ENCODE measurements at places on chromosomes 1 and 21. TPM values are rescaled to one million over a fixed set of nuclear protein-coding genes. Genes with fewer than 3 reads are reported as not detected.
A peak's percentile ranks its signal among the peaks of the same experiment; 100 is the strongest.

The CORT gene
- total RNA-seq: 0.44 TPM

DNA sequence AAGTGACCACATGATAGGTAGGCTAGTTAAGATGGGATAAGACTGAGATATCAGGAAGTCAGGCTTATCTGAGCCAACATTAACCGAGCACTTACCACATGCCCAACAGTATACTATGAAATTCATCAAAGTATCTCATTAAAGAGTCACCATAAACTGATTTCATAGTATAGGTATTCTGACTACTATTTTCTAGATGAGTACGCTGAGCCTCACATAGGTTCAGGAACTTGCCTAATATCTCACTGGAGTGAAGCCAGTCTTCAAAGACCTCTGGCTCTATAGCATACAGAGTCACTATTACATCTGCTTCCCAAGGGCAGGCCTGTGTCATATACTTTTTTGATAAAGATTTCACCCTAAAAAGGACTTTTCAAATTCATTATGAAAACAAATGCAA lies 115.6 kb upstream of the NGF start:
- DNase-seq: no peak

The TINAGL1 gene
- 66.6 TPM for total RNA-seq

The CDK11B gene
- 16.3 TPM for total RNA-seq

- DNase-seq: no peak
Measured at GRCh38 chr1:31586376-31587327, 10.3 kb downstream of the TINAGL1 start.

GRCh38 chr1:163412221-163412620 lies 90.5 kb downstream of the NUF2 start:
- no peak for DNase-seq

DNA sequence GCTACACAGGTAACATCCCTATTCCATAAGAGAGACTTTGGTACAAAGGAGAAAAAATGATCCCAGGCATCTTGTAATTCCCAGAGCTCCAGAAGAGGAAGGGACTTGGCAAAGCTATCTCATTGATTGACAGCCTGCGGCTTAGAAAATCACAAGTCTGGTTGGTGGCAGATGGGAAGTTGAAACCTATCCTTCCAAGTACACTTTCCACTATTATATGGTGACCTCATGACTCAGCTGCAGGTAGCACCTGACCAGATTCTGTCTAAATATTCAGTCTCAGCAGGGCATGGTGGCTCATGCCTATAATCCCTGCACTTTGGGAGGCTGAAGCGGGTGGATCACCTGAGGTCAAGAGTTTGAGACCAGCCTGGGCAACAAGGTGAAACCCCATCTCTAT lies 89.9 kb downstream of the TIAM1 start:
- DNase-seq: no peak

- DNase-seq: no peak
Measured at GRCh38 chr1:223189525-223189902, 46.5 kb upstream of the TLR5 start.

DNA sequence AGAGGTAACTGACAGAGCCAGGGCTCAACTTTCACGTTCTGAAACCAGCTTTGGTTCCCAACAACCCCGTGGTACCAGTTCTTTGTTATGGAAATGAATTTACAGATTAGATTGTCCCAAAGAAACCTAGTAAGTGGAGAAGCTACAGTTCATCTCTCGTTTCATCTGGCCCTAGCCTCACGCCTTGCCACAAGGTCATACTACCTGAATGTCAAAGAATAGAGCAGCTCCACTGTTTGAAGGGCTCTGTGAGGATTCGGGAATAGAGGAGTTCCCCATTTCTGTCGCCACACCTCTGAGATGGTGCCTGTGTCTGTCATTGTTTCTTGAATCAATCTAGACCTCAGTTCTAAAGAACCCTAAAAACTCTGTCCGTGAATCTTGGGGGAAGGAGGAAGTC lies 15.0 kb upstream of the CDC42 start:
- no peak for DNase-seq

- DNase-seq: no peak
Measured at GRCh38 chr21:27466140-27466539, 499.3 kb upstream of the ADAMTS5 start.

The CHRNB2 gene
- total RNA-seq: 0.09 TPM

GRCh38 chr1:93874025-93874651 lies 4.9 kb downstream of the DNTTIP2 start:
- peak; percentile 14 for DNase-seq

The LORICRIN gene
- not detected for total RNA-seq

The MXRA8 gene
- total RNA-seq: 129 TPM

DNA sequence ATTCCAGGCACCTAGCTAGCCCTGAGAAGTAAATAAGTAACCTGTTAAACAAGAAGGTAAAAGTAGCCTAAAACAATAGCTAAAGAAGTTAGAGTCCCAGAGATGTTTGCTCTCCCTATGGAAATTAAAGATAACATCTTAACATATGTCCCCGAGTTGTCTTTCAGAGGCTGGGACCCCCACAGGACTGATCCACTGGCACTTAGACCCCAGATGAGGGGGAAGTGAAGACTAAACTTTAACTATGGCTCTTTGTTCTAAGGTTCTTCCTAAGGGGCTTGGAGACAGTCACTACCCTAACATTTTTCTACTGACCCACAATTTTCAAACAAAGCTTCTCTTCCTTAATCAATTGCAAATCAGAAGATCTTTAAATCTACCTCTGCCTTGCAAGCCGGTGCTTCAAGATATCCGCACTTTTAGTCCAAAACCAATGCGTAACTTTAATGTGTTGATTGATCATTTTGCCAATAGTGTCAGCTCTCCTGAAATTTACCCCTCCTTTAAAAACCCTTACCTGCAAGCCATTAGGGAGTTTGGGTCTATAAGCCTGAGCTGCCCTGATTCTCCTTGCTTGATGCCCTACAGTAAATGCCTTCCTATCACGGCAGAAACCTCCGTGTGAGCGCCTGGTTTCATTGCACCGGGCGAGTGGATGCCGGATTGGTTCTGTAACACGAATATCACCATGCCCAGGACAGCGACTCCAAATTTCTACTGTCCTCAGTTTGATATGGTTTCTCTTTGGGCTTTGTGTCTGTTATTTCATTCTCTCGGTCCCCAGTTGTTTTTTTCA lies 404.4 kb downstream of the SIPA1L2 start:
- DNase-seq: no peak

DNA sequence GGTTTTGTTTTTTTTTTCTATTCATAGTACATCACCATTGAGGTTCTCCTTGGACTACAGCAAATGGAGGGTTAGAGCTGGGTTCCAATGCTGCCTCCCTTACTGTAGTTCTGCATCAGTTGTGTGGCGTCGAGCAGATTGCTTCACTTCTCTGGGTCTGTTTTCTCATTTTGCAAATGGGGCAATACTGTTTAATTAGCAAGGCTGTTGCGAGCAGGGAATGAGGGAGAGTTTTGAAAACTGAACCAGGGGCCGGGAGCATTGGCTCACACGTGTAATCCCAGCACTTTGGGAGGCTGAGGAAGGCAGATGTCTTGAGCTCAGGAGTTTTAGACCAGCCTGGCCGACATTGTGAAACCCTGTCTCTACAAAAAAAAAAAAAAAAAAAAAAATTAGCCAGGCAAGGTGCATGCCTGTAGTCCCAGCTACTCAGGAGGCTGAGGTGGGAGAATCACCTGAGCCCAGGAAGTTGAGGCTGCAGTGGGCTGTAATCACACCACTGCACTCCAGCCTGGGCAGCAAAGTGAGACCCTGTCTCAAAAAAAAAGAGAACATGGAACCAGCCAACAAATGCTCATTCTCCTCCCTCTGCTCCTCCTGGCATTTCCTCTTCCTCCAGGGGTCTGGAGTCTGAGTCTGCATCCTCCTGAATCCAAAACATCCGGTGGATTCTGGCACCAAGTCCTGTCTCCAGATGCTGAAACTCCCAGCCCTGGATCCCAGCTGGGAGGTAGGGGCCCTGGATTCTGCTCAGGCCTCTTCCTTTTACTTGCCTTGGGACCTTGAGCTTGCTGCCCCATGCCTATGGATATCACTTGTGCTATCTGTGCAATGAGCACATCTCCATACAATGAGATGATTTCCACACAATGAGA lies 3.7 kb upstream of the PLOD1 start:
- DNase-seq: peak; percentile 75

DNA sequence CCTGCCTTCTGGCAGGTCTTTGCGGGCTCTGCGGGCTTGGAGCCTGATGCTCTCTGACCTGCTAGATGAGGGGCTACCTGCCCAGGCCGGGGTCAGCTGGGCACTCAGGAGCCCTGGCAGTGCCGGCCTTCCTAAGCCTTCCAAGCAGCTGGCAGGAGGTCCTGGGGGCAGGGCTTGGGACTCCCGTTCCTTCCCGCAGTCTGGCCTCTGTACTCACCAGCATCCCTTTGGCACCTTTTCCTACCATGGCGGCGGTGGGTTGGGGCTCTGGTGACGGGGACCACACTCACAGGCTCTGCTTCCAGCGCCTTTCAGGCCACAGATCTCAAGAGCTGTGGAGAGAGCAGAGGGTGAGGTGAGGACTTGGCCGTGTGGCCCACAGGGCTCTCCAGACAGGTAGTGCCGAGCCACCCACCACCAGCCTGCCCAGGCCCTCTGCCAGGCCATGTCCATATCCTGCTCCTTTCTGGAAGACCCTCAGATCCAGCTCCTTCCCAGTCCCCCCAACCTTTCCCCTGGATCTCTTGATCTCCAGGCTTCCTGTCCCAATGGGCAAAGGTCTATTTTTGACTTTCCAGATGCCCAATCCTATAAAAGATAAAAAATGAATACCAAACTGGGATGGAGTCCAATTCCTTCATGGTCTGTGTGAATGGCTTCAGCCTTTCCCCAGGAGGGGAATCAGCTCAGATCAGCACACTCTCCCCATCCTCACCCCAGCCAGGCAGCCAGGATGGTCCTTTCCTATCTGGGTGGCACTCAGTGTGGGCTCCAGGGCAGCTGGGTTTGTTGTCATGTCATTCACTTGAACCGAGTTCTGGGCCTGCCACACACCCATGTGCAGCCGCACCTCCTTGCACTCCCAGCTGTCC lies 7.0 kb downstream of the SLC6A9 start:
- no peak for DNase-seq

The SDHC gene
- total RNA-seq: 204 TPM

- no peak for DNase-seq
Measured at GRCh38 chr1:162191396-162192305, 122.2 kb downstream of the NOS1AP start.

The SLC30A7 gene
- 46.7 TPM for total RNA-seq

DNA sequence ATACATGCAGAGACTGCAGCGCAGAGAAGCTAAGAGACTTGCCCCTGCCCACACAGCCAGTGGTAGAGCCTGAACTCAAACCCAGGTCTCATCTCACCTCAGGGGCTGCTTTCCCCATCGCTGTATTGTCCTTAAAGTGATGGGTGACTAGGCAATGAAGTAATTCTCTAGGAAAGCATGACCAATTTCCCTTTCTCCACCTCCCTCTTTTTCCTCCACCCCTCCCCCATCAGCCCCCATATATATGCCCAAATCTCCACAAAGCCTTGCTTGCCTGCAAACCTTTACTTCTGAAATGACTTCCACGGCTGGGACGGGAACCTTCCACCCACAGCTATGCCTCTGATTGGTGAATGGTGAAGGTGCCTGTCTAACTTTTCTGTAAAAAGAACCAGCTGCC lies at the start of gene IL24:
TSS of gene IL24 (plus strand) at position 269 of the 400 bp plus-strand sequence. CDS start 390 bp downstream, outside the sequence.
- no peak for DNase-seq

- no peak for DNase-seq
Measured at GRCh38 chr1:226274138-226274537, 34.8 kb downstream of the LIN9 start.

GRCh38 chr1:185213091-185213490 lies 56.1 kb downstream of the SWT1 start:
- DNase-seq: peak; percentile 1

The CEP85 gene
- 12.1 TPM for total RNA-seq

The PKLR gene
- total RNA-seq: not detected

- DNase-seq: no peak
Measured at GRCh38 chr1:28456078-28456477, 49.8 kb upstream of the RCC1 start.

The F11R gene
- 164 TPM for total RNA-seq

All from left lung (tissue), 14 donors.